ENCODE measurements at places on chromosomes 6 and 20.

DNA sequence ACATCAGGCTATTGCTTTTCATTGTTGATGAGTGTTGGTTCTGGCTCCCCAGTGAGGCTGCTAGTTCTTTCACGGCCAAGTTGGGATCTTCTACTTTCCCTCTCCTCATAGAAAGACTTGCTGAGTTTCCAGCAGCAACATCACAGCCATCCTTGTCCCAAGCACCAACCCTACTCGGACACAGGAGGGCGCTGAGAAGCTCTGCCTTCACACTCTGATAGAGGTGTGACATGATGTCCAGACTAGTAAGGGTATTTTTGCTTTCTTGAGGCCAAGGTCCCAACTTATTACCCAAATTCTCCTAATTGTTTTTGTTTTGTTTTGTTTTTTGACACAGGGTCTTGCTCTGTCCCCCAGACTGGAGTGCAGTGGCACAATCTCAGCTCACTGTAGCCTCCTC is 3.0 kb upstream of the GCM1 start:
- DNase-seq, result no peak

- DNase-seq, result no peak
Observed at GRCh38 chr6:19408331-19408730, 428.8 kb upstream of the ID4 start.

GRCh38 chr20:46252352-46253091 is 55.8 kb downstream of the CDH22 start:
- no peak for DNase-seq

GRCh38 chr6:139712830-139713229 is 338.4 kb upstream of the CITED2 start:
- DNase-seq, result no peak

Data from activated T-cell treated with anti-CD3 and anti-CD28 coated beads for 4 hours (primary cell).